IPS DF 19.7 (cell line): ENCODE measurements at places on chromosomes 7 and 10.

- no peak for DNase-seq
Measured at GRCh38 chr10:1110674-1111119, 54.5 kb downstream of the WDR37 start.

GRCh38 chr10:95341716-95342130 is 50.9 kb upstream of the PDLIM1 start:
- DNase-seq = no peak

- DNase-seq = no peak
Measured at GRCh38 chr7:130494431-130494858, 2.6 kb downstream of the MEST start.

DNA sequence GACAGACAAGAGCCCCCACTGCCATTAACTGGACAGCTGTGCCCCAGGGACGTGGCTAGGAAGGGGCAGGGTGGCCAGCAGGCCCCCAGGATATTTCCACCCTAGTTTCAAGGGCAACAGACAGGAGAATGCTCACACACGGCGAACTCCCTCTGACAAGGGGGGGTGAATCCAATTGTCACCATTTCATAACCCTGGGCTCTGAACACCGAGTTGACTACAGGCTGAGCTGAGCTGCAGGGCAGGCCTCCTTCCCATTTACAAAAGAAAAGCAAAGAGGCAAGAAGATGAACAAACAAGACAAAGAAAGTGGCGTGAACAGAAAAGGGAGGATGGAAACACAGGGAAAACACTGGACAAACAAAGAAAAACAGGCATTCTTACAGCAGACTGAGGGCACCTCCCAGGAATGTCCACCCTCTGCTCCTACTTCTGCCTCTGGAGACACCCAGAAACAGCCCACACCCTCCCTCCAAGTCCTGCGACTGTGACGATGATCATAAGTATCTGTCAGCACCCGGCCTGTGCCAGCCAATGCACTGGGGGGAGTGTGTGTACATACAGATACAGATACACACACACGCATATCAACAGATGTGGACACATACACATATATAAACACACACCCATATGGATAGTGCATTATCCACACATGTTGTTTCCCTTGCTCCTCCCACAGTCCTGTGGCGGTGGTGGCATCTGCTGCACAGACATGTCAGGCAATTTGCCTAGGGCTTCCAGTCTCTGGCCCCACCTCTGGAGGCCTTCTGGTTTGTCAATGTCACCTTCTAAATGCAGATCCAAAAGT is 66.2 kb downstream of the FAM53B start:
- no peak for DNase-seq

DNA sequence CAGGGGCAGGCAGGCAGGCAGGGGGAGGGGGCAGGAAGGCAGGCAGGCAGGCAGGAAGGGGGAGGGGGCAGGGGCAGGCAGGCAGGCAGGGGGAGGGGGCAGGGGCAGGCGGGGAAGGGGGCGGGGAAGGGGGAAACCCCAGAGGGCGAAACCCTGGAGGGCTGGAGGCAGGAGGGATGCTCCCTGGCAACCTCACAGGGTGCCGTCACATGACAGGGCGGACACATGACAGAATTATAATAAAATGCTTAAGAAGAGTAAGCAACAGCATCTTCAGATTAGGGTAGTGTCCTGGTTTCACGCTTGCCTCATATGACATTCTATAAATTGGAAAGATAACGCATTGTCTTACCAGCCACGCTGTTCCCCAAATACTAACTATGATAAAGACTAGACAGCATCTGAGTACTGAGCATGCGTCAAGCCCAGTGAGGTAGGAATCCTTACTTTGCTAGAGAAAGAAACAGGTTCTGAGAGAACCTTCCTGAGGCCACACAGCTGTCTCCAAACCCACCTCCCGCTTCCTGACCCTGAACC is 131.6 kb downstream of the DIP2C start:
- no peak for DNase-seq
